ENCODE measurements at places on chromosomes 5 and 9.

- no peak for DNase-seq
These were observed 27.5 kb upstream of the SLIT3 start for GRCh38 chr5:169328401-169328800.

GRCh38 chr5:74326571-74327338, 313.8 kb downstream of the ENC1 start:
- DNase-seq = peak; percentile 54

DNA sequence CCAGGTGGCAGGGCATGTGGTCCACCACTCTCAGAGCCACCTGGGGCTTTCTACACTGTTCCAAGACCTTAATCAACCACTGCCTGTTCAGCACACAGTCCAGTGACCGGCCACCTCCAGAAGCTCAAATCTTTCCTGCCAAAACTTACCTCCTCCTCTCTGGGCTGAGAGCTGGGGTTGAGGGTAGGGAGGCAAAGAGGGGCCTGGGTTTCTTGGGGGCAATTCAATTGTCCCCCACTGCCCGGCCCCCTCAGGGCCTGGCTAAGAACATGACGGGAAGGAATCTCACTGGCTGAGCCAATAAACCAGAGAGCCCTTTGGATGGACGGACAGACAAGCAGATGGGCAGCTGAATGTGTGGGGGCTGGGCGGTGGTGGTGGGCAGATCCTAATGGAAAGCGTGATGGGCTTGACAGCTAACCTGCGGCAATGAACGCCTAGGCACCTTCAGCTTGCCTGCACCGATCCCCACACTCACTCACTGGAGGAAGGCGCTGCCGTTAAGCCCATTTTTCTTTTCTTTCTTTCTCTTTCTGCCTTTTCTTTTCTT, 5.4 kb downstream of the NR5A1 start:
- DNase-seq = no peak

- no peak for DNase-seq
These were observed 221.7 kb downstream of the FGF10 start for GRCh38 chr5:44167540-44167939.

All from activated CD4-positive, alpha-beta T cell treated with anti-CD3 and anti-CD28 coated beads, Interleukin-2, amount 50 U/mL, for 24 hours (primary cell).